Renal cortex interstitium (tissue), 15 donors: ENCODE measurements at places on chromosomes 2 and 18.

- DNase-seq = no peak
Observed at GRCh38 chr2:36387258-36387916, 31.8 kb downstream of the CRIM1 start.

DNA sequence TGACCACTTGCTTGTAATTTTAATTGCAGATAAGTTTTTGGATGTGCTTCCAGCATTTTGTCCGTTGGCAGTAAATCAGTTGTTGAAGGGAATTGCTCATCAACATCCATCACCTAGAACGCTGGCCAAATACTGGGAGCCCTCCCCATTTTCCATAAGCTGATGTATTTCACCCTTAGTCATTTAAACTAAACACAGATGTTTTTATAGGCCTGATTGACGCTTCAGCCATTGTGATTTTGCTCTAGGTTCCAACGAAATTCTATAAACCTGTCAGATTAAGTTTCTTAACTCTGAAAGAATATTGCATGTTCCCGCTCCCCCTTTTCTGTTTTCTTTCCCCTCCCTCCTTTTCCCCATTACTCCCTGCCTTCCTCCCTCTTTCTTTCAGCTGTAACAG lies 1.0 kb upstream of the RPRM start:
- no peak for DNase-seq

- no peak for DNase-seq
Observed at GRCh38 chr2:120709608-120710041, 26.0 kb upstream of the GLI2 start.

GRCh38 chr2:217937446-217937845 lies 65.3 kb downstream of the TNS1 start:
- DNase-seq = no peak

- DNase-seq = no peak
Observed at GRCh38 chr18:48367557-48367956, 41.6 kb downstream of the ZBTB7C start.

- DNase-seq = no peak
Observed at GRCh38 chr18:28177828-28178635, 1.1 kb upstream of the CDH2 start.

DNA sequence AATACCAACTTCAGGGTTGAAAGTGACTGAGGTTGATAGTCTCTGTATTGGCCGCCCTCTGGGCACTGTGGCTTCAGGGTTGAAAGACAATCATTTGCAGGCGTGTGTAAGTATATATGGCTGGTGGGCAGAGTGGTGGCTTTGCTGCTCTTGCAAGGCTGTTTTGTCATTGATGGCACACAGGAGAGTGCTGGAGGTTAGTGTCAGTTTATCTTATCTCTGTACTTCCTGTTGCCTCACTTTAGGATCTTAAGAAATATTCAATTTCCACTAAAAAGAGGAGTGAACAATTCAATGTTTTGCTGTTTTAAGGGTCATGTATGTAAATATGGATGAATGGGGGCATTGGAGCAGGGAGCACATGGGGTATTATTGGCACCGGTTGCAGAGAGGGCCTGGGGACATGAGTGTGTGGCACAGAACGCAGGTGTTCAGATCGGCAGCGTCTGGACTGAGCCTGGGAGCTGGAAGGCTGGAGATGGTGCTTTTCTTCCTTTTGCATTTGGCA lies 51.5 kb downstream of the NCK2 start:
- no peak for DNase-seq

DNA sequence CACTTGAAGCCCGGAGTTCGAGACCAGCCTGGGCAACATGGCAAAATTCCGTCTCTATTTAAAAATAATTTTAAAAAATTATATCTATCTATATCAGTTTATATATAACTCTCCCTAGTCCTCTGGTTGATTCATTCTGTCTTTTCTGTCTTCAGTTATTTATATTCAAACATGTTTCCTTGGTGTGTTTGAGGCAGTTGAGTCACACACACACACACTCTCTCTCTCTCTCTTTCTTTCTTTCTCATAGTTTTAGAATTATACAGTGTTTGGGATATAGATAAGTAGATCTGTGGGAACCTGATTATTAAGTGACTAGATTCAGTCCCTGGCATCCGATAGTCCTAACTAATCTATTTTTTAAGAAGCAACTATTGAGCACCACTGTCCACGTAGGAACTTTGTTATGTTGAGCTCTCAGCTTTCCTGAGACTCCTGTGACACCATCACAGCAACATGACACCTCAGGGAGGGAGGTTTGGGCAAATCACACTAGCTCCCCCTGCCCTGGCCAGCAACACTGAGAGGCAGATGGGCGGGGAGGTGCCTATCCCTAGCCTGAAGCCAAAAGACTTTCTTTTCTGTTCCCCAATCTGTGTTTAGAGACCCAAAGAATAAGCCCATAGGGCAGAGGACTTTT lies 482.7 kb downstream of the DLGAP1 start:
- no peak for DNase-seq
